ENCODE measurements at places on chromosomes 7 and 10.

DNA sequence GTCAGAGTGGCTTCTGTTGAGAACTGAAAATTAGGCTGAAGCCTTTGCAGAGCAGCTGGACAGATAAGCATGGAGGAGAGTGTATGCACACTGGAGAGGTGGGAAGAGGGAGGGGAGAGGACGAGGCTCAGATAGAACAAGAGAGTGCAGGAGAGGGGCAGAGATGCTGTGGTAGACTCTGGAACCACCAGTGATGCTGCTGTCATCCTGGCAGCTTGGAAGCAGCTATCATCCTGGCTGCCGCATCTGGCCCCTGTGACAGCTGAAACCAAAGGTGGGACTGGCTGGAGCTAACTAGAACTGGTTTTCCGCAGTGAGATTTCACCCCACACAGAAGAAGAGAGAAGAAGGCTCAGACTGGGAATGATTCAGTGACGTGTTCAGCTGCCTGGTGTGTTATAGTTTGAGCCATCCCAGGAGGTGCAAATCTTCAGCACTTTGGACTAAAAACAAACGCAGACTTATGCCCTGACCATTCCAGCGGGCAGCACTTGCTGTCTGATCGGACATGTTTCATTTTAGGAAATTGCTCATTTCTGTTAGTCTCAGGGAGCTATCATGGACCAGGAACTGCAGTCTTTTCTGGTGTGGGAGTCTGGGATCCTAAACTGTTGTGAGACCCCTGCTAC lies 38.4 kb downstream of the EEPD1 start:
- no peak for DNase-seq

GRCh38 chr10:96700374-96701099 lies 19.8 kb downstream of the PIK3AP1 start:
- DNase-seq = no peak

DNA sequence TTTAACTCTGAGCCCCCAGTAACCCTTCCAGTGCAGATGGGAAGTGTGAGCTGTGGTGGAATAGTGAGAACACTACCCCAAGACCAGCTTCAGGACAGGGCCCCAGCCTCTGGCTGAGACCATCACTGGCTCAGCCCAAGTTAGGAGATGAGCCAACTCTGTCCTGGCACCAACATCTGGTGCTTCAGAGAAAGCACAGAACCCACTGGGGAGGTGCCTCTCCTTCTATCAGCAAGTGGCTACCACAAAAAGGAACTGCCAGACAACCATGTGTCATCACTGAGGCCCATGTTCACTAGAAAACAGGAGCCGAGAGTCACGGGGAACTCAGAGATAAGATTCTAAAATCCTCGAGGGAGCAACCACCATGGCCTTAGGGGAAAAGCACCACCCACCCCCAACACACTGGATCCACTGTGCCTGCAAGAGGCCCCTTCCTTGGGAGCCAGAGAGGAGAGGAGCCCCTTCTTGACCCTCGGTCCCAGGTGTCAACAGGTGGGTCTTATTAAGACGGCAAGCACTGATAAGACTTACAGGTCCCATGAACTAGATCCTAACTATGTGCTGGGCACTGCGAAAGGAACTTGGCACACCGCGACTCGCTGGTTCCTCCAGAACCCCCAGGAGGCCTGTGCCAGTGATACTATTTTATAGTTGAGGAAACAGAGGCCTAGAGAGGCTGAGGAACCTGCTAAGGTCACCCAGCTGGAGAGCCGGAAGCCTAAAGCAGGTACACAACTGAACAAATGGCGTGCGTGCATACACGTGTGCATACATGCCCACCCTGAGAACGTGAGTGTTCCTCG lies 102.7 kb downstream of the FAM53B start:
- DNase-seq = no peak

GRCh38 chr10:48900371-48900801 lies 39.3 kb downstream of the LRRC18 start:
- DNase-seq = no peak

- DNase-seq = no peak
These were observed 14.7 kb downstream of the CCNY start for GRCh38 chr10:35351021-35351420.

DNA sequence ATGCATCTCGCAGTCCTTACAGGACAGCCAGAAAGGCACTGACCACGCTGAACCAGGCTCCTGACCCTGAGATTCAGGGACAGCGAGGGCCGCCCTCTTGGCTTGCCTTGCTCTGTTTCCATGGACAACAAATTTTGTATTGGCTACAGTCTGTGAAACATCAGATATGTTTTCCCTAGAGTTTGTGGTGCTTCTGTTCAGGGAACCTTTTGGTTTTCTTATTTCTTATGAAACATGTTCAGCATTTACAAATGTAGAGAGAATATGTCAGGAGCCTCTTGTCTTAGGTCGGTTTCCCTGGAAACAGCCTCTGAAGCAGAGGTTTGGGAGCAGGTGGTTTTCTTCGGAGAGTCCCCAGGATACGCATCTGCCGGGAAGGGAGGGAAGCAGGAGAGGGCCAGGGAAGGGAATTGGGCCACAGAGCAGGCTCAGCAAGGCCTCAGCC lies 260.1 kb downstream of the CCDC3 start:
- no peak for DNase-seq

GRCh38 chr7:141785706-141786552 lies 4.1 kb upstream of the TAS2R5 start:
- DNase-seq = peak; percentile 57

GRCh38 chr10:28906011-28906411 lies 228.7 kb downstream of the BAMBI start:
- no peak for DNase-seq

GRCh38 chr10:23368816-23369640 lies 24.4 kb upstream of the C10orf67 start:
- DNase-seq = no peak

GRCh38 chr10:101940916-101941315 lies 97.3 kb upstream of the KCNIP2 start:
- DNase-seq = no peak

DNA sequence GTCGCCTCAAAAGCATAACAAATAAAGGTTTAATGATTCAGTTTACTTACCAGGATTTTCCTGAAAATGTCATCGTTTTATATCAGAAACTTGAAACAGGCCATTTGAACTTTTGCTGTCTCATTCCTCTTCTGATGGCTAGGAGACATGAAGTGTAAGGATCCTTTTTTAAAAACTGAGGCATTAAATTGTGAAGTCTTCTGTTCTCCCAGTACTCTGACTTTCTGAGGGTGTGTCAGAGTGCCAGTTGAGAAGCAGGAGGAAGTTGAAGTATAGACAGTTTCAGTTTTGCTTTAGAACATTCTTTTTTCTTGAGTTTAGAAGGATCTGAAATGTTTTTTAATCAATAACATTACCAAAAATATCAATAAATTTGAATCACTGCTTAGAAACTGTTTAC lies at the start of gene SAMD9L:
SAMD9L (minus strand) TSS at position 242 of the 400 bp plus-strand sequence. CDS start 12,414 bp downstream, outside the sequence.
- DNase-seq = no peak

DNA sequence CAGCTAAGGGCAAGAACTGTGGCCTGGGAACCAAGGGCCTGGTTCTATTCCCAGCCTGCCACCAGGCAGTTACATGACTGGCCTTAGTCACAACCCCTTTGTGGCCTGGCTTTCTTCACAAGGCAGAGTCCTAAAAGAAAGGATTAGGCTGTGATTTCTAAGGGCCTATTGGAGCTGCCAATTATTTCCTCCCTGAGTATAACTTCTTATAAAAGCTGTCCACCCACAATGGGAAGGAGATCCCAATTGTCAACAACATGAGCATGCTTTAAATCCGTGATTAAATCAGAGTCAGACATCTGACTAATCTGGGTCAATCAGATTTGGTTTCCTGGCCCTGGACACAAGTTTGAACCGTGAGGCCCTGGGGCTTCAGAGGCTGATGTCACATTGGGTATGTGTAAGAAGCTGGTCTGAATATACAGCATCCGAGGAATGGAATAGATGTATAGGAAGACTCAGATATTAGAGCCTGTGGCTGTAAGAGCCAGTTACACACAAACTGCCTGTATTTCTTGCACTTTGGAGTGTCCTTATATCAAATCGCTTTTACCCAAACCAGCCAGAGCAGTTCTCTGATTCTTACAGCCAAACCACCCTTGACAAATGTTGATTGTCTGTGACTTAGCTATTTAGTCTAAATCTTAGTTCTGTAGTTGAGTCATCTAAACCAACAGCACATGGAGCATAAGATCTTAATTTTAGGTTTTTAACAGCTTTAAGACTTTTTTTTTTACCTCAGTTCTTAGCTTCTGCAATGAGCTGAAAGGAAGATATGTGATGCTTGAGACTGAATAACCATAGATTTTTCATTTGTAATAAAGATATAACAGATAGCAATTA lies 61.3 kb downstream of the ABCB4 start:
- DNase-seq = no peak

GRCh38 chr10:120788771-120789170 lies 62.4 kb upstream of the WDR11 start:
- DNase-seq = no peak

DNA sequence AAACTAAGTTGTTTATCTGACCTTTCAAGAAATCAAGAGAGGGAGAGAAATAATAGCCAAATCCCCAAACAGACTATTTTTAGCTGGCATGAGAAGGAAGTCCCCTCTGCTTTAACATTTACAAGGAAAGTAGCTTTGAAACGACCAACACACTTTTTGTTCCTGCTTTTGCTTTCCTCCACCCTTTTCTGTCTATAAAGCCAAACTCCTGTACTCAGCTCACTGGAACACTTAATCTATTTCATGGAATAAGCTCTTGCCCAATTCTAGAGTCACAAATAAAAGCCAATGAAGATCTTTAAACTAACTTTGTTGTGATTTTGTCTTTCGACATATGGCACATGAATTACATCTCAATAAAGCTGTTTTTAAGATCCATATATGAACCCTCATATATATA lies 86.8 kb upstream of the CCDC71L start:
- DNase-seq = no peak

- DNase-seq = no peak
These were observed 236.9 kb upstream of the CELF2 start for GRCh38 chr10:10780746-10781145.

- DNase-seq = no peak
These were observed 54.7 kb upstream of the CCAR1 start for GRCh38 chr10:68666280-68666760.

GRCh38 chr10:21180604-21181003 lies 283.5 kb upstream of the NEBL start:
- no peak for DNase-seq

GRCh38 chr10:119555178-119555784 lies 12.8 kb upstream of the RGS10 start:
- DNase-seq = no peak

DNA sequence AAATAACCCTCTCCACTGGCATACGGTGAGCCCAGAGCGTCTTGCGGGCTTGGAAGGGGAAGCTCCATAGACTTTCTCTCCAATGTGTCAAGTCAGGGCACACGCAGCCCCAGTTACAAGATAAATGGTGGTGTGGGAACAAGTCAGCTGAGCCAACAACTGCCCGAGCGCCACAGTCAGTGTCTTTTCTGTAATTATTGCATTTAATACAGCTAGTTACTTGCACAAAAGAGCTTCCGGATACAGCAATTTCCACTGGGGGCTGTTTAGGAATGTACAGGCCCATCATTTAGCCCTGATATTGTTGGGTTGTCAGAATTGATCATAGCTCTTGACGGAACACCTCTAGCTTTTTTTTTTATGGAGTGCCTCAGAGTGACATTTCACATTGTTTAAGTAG lies 193.5 kb upstream of the SP8 start:
- no peak for DNase-seq

DNA sequence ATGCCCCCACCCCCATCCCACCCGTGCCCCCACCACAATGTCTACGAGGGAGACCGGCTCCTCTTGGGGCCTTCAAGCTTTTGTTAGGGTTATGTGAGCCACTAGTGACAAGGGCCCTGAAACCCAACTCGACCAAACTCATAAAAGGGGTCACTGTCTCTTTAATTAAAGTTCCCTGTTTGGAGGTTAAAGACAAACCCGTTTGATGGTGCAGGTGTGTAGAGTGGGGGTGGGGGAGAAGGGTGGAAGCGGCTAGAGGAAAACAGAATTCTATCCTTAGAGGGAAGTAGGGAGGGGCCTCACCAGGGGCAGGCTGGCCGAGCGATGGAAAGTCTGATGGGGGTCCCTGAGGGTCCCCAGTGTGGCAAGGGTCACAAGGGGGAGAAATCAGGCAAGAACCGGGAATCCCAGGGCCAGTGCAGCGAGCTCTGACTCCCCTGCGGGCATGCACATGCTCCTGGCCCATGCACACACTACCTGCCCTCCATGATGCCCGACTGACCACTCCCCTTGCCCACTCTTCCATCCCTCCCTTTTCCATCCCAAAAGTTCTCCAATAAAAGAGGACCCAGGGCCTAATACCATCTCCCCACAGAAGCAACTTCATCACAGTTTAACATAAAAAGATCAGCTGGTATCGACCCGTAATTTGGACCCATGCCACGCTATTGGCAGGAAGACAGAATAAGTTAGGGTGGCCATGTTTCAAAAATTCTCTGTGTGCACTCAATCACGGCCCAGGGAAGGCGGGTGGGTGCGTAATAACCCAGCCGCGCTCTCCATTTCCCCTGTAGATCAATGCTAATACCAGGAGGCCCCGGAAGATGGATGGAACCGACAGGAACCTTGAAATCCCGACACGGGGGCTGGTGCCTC lies 35.9 kb upstream of the SLF2 start:
- DNase-seq = no peak

DNA sequence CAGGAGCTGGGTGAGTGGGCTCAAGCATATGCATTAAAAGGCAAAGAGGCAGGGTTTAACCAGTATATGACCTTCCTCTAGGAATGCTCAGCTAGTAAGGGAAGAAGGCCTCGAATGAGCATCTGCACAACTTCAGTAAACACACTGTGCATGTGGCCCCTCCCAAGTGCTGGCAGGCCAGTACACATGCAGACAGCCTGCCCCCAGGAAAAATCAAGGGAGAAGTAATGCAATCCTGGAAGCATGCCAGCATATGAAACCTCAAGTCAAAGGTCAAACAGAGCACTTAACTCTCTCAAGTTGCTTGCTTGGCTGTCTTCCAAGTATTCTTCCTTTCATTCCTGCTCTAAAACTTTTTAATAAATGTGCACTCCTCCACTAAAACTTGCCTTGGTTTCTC lies 208.4 kb downstream of the ACTR3B start:
- no peak for DNase-seq

DNA sequence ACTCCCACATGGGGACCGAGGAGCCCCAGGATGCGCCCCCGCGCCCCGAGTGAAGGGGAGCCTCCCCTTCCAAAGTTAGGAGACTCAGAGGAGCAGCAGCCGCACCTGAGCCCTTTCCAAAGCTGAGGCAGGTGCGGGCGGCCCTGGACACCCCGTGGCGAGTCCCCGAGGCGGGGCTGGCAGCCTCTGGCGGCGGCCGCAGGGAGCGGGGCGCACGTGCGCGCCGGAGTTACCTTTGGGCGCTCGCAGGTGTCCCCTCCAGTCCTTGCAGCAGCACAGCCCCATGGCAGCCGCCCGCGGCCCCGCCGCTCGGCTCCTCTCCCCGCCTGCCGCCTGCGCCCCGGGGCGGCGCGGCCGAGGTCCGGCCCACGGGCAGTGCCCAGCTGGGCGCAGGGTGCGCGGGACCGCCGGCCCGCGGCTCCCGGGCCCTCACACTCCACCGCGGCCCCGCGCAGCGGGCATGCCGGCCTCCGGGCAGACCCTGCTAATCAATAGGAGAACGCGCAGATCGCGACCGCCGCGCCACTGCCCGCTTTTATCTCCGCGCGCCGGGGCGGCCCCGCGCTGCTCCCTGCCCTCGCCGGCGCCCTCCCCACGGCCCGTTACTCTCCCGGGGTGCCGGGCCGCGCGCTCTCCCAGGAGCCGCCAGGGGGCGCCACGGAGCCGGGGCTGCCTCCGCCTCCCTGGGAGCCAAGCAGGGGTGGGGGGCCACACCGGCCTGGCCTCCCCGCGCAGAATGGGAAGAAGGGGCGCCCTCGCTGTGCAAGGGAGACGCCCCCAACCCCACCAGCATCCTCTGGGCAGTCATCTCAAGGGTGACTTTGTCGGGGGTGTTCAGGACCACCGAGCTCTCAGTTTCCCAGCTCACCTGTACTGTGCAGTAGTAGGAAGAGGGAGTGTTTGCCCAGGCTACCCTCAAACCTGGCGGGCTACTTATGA lies 80.8 kb downstream of the ARHGAP22 start:
- peak; percentile 90 for DNase-seq

All from D341Med (cell line).